CD8-positive, alpha-beta T cell (primary cell): ENCODE measurements at places on chromosomes 4 and X.
A peak's percentile ranks its signal among the peaks of the same experiment; 100 is the strongest.

DNA sequence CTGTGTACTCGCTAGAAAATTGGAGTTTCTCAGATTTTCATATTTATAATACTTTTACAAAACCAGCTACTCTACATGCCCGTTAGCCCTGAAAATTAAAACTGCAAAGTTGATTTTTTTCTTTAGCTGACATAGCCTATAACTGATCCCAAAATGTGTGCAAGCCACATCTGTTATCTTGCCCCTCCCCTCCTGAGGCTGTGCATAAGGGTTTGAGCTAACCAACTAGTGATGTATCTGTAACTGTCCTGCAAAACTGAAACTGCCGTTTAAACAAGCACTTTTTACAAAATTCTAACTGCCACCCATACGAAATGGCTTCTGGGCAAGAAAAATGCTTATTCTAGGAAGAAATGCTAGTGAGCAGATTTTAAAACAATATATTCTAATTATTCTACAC, 59.1 kb downstream of the EDNRA start:
- no peak for DNase-seq

GRCh38 chr4:47315346-47315745, 148.2 kb downstream of the COMMD8 start:
- DNase-seq: no peak

DNA sequence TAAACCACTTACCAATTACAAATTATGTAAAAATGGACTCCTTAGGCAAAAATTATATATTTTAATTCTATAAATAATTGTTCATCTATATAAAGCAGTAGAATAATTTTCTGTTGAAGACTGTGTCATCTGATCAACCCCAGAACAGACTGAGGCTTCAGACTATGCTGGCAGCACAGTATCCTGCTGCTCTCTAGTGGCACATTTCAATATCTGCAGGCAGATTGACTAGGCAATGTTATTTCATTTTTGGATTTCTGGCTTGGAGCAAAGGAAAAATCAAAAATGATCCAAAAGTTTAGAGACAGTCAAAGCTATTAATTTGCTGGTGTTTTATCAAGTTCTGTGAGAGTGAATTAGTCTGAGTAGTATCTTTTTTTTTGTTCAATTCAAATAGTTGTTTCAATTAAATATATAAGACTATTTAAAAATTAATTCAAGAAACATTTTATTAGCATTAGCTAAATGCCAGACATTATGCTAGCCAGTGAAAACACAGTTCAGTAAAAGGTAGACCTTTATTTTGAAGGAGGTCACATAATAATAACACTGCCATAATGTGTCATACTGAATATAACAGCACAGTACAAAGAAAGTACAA, 21.3 kb upstream of the SULT1E1 start:
- DNase-seq: no peak

DNA sequence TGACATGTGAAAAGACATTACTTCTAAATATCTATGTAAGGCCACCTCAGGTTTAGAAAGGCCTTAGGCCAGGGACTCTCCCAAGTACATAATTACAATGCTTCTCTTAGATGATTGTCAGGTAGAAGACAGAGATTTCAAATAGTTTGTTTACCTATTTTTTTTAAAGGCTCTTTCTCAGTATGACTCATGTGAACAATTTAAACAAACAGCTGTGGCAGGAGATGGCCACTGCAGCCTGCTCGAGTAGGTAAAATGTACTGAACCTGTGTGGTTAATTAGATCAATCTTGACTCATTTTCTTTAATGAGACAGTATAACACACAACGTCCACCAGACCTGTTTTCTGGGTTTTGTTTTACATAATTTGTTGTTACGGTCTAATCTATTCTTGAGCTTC, 50.2 kb downstream of the LEF1 start:
- DNase-seq: no peak

GRCh38 chrX:139851730-139852129, 81.1 kb downstream of the ATP11C start:
- no peak for DNase-seq

- DNase-seq: no peak
These were observed 14.6 kb upstream of the SLC25A4 start for GRCh38 chr4:185128272-185129119.

DNA sequence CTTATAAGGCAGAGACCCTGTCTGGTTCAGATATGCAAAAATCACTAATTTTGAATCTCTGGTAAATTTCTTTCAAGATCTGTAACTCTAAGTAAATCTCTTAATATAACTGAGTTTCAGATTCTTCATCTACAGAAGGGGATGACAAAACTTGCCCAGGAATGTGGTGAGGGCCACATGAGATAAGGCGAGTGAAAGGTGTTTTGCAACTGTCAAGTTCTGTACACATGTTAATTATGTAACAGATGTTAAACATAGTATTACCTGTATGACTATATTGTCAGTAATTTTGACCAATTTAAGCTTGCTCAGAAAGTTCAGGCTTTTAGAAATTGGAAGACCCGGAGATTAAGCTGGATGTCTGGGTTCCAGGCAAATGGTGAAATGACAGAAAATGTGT, 549 bp upstream of the GLRB start:
- DNase-seq: no peak

DNA sequence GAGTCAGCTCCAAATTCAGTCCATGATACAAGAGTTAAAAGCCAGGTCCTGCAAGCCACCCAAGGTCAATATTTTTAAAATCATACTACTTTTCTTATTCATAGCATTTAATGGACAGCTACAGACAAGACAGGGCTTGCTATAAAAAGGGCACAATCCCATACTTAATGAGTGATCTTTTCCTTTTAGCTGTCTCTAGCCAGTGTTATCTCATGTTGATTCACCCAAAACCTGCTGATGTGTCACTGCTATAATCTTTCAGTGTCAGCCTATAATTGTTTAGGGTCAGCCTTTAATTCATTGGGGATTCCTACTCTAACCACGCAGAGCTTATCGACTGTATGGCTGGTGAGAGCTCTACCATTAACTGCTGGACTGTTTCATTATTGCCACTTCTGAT, 51.2 kb upstream of the HCCS start:
- DNase-seq: no peak

GRCh38 chr4:86220121-86220520, 139.7 kb downstream of the MAPK10 start:
- no peak for DNase-seq

GRCh38 chr4:28073860-28074555, 1213.4 kb downstream of the STIM2 start:
- no peak for DNase-seq

DNA sequence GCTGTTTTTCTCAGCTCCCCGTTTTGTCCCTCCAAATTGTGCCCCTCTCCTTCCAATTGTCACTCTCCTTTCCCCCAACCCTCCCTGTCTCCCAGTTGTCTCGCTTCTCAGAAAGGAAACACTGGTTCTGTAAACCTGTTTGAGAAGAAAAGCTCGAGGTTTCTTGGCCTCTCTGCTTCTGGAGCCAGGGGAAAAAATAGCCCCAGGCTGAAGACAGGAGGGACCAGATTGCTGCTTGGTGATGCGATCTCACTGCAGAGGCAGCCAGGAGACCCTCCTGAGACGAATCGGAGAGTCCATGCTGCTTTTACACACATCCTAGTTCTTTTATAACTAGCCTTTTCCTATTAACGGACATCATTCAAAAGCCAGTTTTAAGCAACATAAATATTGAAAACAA, 21.2 kb downstream of the TRIML1 start:
- no peak for DNase-seq

GRCh38 chrX:125444659-125445058, 125.0 kb downstream of the TEX13C start:
- DNase-seq: no peak

DNA sequence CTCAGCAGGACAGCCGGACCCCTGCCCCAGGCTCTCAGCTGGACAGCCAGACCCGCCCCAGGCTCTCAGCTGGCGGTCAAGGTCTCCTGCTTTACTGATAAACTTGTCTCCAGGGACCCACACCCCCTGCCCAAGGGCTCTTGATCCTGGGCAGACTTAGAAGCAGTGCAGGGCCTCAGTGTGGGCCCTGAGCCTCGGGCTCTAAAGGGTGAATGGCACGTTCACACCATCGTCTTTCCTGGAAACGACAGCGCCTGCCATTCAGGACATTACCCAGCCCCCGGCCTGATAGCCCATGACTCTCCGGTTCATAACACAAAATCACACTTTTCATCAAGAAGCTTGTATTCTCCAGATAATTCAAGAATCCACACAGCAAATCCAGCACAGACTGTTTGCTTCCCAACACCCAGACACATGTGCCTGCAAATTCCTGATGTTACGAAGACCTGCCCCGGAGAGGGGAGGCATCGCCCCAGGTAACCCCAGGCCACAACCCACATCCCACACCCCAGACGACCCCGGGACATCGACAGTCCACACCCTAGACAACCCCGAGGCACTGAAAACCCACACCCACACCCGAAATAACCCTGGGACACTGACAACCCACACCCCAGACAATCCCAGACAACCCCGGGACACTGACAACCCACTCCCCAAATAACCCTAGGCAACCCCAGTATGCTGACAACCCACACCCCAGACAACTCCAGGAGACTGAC, 136.8 kb downstream of the FAM53A start:
- DNase-seq: no peak

GRCh38 chr4:159926871-159927270, 824.0 kb downstream of the RAPGEF2 start:
- no peak for DNase-seq

DNA sequence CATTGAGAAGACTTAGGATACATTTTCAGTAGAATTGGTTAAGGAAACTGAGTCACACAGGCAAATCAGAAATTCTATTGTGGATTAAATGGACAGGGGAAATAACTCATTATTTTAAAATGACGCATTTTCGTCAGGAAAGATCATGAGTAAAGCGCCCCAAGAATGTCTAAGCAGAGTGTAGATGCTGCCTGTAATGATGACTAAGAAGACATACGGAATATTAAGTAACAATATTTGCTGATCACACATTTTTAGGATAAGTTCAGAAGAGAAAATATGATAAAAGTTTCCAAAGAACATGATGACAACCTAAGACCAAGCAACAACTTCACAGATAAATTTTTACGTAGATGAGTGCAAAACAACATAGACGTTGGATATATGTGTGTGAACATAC, 596.3 kb upstream of the TENM3 start:
- no peak for DNase-seq

- no peak for DNase-seq
These were observed 366.5 kb upstream of the LCORL start for GRCh38 chr4:18388039-18388438.

DNA sequence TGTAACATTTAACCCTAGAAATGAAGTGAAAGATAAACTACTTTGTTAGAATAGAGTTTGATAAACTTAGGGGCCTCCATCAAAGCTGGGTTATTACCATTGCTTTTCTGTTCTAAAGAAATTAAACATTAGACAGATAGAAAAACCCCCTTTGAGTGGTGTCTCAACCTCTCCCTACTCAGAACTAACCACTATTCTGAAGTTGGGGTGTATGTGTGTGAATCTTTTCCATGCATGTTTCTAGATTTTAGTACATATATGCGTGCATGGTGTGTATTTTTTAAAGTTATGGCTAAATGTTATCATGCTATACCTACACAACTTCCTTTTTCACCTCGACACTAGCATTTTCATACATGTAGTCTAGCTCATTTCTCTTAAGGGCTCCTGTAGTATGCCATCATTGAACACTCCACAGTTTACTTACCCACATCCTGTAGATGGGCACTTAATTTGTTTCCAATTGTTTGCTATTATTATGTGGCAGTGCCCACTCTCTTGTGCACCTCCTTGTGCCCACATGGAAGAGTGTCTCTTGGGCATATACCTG, 25.7 kb downstream of the GEMIN8 start:
- DNase-seq: no peak

- DNase-seq: peak; percentile 11
These were observed 87.0 kb downstream of the BCOR start for GRCh38 chrX:40010550-40011321.

GRCh38 chr4:53365121-53365485, 758 bp downstream of the SCFD2 start:
- no peak for DNase-seq

GRCh38 chr4:125322366-125322730, 7.6 kb downstream of the FAT4 start:
- no peak for DNase-seq

GRCh38 chr4:113851816-113852215, 90.3 kb upstream of the CAMK2D start:
- no peak for DNase-seq

DNA sequence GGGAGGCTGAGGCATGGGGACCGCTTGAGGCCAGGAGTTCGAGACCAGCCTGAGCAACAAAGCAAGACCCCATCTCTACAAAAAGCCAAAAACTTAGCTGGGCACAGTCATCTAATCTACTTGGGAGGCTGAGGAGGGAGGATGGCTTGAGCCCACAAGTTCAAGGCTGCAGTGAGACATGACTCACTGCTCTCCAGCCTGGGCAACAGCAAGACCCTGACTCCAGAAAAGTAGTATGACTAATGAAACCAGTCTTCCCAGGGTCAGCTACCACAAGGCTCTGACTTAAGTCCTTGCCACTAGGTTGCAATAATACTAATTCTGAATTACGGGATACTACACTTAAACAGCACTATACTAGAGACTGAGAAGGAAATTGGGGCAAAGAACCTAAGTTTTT, 33.1 kb downstream of the ERVMER34-1 start:
- no peak for DNase-seq

GRCh38 chr4:2647403-2648158, 108.6 kb downstream of the TNIP2 start:
- no peak for DNase-seq

DNA sequence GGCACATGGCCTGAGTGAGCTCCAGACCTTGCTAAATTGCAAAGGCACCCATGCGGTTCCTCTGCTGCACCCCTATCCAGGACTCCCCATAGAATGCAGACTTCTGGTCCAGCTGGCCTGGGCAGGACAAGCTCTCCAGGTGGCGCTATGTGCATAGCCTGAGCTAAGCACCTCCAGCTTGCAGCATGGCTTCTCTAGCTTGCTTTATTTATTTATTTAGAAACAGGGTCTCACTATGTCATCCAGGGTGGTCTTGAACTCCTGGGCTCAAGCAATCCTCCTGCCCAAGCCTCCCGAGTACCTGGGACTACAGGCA, 5.5 kb upstream of the WFS1 start:
- peak; percentile 17 for DNase-seq

- no peak for DNase-seq
These were observed 196.2 kb downstream of the SNCA start for GRCh38 chr4:89640620-89641366.
